GM04503 (cell line): ENCODE measurements at places on chromosomes 5 and 9.

- no peak for DNase-seq
These were observed 2.4 kb downstream of the SYK start for GRCh38 chr9:90803860-90804593.

GRCh38 chr9:14313378-14313940 lies 482 bp downstream of the NFIB start:
- DNase-seq: no peak

DNA sequence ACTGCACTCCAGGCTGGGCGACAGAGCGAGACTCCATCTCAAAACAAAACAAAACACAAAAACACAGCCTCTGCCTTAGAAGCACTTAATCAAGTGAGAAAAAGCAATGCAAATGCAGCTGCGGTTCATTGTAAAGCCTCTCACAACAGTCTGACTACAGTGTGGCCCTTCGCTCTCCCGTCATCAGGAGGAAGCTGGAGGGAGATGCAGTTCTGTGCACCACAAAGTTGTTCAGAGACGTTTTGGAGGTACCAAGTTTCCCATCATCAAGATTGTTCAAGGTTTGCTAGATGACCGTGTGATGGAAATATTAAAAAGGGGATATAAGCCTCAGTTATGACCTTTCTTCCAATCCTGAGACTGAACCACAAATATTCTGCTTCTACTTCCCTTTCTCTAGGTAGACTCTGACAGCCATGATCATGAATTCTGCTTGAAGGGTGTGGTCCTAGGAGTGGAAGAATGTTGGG lies 40.9 kb downstream of the SEC61B start:
- DNase-seq: no peak

DNA sequence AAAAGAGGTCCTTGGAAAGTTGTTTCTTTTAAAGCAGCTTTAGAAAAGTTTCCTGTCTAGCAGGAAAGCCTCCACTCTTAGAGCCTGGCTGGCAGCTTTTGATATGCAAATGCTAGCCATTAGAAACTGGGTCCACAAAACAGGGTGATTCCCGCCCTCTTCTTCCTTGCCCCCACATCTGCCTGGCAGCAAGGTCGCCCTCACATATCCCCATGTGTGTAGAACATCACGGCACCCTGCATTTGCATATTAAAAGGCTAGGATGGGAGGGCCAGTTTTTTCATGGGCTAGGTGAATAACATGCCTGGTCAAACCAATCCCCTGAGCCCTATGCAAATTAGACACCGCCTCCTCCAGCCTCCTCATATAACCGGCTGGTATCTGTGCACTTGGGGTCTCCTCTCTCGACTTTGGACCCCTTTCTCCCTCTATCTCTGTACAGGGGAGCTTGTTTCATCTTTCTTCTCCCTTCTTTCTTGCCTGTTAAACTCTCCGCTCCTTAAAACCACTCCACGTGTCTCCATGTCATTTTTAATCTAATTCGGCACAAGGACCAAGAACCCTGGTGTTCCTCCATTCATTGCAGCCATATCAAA lies 426.8 kb upstream of the CTNND2 start:
- DNase-seq: no peak

- DNase-seq: no peak
These were observed 172.7 kb upstream of the RFX3 start for GRCh38 chr9:3698531-3698930.

DNA sequence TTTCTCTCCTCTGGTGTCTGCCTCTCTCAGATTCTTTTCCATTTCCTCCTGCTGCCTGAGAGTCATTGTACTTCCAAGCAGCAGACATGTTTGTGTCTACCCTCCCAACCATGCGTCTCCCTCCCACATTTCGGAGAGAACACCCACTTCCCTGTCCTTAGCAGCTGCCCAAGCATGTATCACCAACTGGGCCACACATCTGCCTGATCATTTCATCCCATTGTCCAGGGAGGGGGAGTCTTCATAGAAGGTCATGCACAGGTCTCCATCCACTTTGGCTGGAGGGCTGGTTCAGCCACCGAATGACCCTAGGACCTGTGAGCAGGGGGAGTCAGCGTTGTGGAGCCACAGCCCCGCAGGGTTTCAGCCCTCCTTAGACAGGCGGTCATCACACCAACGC lies 75.4 kb downstream of the MAP1B start:
- no peak for DNase-seq

DNA sequence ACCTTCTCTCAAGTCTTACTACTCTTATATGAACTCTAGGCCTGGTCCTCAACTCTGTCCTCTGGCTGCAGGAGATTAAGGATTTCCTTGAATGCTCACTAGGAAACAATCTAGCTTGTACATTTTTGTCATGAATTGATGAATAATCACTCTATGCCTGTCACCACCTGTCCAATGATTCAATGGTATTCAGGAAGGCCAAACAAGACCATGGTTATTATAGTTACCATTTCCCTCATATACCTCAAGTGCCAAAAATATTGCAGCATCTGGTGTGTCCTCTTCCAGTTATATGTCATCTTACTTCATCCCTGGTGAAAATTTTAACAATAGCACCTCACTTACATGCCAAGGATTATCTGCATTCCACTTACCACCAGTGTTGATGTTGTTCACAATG lies 179.0 kb upstream of the MOCS2 start:
- DNase-seq: no peak

- DNase-seq: no peak
These were observed 218.6 kb downstream of the TMEM38B start for GRCh38 chr9:105912863-105913516.

GRCh38 chr9:2787065-2787464 lies 56.8 kb downstream of the PUM3 start:
- DNase-seq: peak; percentile 51

- DNase-seq: peak; percentile 70
These were observed 55.8 kb upstream of the ACTBL2 start for GRCh38 chr5:57538341-57538955.

- no peak for DNase-seq
These were observed 63.7 kb upstream of the NEURL1B start for GRCh38 chr5:172577267-172577909.

GRCh38 chr5:177233802-177234201 lies 69.7 kb downstream of the RAB24 start:
- DNase-seq: no peak

DNA sequence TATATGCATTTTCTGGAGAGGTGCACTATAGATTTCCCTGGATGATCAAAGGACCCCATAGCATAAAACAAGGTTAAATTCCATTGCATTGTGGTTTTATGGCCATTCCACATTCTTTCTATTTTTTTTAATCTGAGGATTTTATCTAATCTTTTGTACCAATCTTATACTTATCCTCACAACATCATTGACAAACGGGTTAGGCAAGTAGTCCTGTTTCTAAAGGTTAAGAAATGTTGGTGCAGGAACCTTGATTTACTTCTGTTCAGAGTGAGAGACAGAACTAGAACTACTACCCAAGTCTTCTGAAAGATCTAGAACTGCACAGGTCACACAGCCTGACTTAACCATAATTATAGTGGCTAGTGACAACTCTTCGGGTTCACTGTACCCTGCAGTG lies 5.7 kb upstream of the DAB2 start:
- DNase-seq: no peak

DNA sequence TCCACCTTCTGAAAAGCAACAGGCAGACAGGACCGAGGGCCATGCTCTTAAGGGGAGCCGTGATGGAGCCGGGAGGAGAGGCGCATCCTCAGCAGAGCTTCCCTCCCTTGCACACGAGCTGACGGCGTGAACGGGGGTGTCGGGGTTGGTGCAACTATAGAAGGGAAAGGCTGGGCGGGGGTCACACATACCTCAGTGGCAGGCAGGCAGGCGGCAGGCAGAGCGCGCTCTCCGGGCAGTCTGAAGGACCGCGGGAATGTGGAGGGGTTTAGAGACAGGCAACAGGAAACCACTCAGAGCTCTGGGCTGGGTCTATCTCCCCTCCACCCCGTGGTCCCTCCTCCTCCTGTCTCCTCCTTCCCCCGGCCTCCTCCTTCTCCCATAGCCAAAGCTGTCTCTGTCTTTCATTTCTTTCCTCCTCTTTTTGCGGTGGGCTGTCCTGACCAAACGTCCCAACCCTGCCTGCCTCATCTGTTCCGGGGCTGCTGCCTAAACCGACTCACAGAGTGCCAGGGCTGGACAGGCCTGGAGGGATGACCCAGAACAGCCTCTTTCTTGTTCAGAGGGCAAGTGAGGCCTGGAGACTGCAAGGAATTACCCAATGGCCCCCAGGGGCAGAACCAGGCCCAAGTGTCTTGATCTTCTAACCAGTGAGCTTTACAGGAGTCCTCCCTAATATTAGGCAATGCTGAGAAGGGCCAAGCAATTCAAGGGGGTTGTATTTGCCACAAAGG lies at the start of gene SPARC:
Gene SPARC (minus strand): TSS at position 242 of the 734 bp plus-strand sequence. CDS start 10,727 bp downstream, outside the sequence.
- peak; percentile 98 for DNase-seq

GRCh38 chr5:64666078-64666477 lies 24.2 kb upstream of the SHISAL2B start:
- no peak for DNase-seq

- DNase-seq: peak; percentile 65
These were observed 440.9 kb downstream of the ENC1 start for GRCh38 chr5:74199436-74200210.

GRCh38 chr9:134811673-134812342 lies 68.8 kb upstream of the FCN2 start:
- peak; percentile 97 for DNase-seq

- DNase-seq: no peak
These were observed 230.5 kb upstream of the DMAC1 start for GRCh38 chr9:8030095-8030494.

DNA sequence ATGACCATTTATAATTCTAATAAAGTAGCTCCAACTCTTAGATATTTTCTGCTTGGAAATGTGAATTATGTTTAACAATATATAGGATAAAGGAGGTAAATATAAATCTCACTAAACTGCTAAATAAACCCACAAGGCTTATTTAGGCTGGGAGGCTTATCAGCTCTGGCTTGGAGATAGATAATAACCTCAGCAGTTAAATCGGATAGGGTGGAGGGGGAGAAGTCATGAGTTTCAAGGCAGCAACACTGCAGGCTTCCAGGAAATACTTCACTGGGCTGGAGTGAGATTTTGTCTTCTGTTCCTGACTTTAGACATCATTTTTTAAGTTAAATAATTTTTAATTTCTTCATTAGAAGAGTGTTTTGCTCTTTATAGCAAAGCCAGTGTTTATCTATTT lies 80.0 kb upstream of the ITGA2 start:
- no peak for DNase-seq

GRCh38 chr5:54721951-54722654 lies 204.5 kb downstream of the SNX18 start:
- no peak for DNase-seq

DNA sequence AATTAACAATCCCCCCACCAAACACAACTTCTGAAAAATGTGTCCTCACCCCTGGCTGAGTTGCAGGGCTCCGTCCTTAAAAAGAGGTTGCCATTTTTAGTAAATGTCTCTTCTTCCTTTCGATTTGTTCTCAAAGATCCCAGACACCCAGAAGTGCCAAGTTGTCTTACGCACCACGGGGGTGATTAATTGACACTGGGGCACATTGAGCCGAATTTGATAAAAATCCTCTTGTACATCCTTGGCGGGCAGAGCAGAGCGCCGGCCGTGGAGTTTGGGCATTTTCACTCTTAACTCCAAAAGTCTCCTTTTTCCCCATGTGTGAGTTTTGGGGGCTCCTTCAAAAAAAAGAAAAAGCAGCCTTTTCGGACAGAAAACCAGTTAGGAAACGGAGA lies 4.5 kb downstream of the LMX1B start:
- no peak for DNase-seq

- DNase-seq: no peak
These were observed 84.6 kb downstream of the CEMIP2 start for GRCh38 chr9:71683598-71684235.

DNA sequence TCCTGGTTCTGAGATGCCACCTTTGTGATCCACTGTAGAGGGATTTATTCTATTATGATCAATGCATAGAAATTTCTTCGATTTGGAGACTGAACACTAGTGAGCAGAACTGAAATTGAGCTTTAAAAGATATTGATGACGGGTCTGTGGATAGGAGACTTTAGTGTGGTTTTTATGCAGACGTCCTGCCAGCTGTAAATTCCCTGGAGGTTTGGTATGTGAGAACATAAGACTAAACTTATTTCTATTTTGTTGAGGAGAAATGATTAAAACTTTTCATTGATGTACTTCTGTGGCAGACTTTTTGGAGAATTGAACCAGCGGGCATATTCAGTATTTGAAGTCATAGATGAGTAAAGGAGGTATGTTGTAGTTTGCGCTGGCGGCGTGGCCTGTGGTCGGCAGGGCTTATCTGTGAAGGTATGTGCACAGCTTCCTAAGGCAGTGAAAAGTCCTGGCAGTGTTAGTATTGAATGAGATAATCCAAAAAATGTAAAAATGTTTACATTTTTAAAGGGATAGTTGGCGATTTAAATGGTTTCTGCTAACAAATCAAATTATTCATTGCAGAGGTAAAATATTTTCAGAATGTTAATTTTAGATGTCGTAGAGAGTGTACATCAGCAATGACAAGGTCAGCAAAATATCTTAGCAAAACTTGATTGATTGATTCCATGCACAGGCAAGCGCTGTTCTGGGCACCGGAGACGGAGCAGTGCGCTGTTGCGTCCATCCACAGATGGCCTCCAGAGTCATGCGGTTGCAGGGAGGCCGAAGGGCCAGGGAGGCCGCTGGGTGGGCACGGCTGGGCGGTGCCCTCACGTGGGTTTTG lies 20.4 kb downstream of the TENT4A start:
- DNase-seq: no peak

DNA sequence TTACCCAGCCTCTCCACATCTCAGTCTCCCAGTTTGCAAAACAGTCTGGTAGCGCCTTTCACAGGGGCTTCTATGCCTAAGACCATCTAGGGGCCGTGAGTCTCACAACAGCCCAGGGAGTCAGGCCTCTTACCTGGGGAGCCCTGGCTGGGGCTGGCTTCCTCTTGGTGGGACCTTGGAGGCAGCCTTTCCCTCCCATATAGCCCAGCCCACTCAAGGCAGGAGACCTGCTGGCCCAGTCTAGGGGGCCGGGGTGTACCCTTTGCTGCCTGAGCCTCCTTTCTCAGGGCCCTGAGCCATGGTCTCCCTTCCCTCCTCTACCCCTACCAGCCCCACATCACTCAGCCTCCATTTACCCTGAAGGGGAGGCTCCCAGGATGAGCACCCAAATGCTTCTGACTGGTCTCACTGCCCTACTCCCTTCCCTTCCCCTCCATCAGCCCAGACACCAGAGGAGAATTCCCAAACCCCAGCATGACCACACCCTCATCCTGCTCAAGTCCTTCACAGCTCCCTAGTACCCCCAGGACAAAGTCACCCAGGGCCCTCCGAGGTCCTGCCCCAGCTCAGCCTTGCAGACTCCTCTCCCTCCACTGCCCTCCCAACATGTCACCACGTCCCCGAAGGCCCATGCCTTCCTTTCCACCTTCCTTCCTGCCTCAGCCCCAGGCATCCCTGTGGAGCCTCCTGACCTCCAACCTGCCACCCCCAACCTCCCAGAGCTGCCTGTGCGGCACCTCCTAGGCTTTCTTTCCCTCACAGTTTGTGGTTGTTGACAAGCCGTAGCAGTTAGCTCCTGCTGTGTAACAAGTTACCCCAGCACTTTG lies 55.3 kb downstream of the BARX1 start:
- no peak for DNase-seq

GRCh38 chr9:99725852-99726251 lies 95.8 kb upstream of the NR4A3 start:
- DNase-seq: no peak

GRCh38 chr5:142221091-142221860 lies 103.5 kb downstream of the SPRY4 start:
- DNase-seq: no peak
